ENCODE measurements at places on chromosomes 7 and 10.

GRCh38 chr7:157702311-157703023 lies 365.7 kb downstream of the DNAJB6 start:
- H3K4me3 ChIP-seq: no peak overlapping the region
- H3K27ac ChIP-seq: no peak overlapping the region
- no peak for DNase-seq
- H3K36me3 ChIP-seq: no peaks in the 10 kb centered on the region

DNA sequence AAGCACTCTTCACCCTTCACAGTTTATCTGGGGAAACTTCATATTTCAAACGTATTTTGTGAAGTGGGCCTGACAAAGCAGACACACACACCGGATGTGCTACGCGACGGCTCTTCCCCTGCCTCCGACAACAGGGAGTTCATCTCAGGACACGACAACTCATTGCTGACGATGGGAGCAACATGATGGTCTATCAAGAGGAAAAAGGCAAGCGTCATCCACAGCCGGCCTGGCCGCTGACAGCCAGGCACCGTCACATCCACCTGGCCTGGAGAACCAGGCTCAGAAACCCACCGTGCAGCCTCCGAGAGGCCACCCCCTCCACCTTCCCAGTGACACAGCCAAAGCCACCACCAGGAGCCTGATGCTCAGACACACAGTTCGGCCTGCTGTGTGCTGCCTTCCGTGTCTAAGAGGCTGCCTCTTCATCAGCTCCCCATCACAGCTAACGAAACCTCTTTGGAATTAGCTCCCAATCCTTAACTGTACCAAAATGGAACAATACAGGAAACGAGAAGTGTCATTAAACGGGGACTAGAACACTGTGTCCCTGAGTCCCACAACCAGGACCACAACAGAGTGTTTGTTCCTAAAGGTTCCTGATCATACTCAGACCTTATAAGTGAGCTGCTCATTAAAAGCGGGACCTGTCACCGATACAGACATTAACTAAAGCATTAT lies 76.7 kb downstream of the SFMBT2 start:
- no peaks in the 10 kb centered on the region for H3K27me3 ChIP-seq
- H3K27ac ChIP-seq: no peak overlapping the region
- no peak overlapping the region for H3K4me3 ChIP-seq
- H3K4me1 ChIP-seq: peaks cover 23% of the 10 kb centered on the region

DNA sequence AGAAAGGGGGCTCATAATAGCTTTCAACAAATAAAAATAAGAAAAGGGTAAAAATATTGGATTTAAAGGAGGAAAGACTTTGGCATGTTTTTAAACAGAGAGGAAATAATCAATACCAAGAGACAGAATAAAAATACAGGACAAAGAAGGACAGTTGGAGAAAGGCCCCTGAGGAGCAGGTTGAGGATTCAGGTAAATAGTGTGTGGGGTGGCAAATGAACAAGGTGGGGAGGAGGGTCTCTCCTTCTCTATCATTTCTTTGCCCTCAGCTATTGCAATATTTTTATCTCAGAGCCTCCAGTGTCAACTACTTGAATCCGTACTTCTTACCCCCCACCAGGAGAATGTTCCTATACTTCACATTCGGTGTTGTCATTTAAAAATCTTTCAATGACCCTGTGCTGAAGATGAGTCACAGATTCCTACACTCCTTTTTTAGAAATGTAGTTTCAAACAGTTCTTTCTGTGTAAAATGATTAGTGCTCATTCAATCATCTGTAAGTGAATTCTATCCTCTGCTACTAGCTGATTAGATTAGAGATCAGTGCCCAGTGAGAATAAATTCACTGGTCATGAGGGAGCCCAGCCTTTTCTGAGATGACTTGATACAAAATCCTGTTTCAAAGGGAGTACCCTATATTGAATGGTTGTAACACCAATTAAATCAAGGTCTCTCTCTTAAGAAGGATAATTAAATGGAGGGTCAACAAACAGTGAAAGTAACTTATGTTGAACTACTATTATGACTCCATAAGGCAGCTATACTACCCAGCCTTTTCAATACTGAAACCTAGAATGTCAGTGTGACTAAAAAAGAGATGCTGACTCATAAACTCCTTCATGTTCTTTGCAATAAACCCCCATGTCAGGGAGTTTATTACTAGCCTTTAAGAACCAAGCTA lies 50.4 kb upstream of the WNT16 start:
- no peaks in the 10 kb centered on the region for H3K27me3 ChIP-seq
- H3K4me3 ChIP-seq: no peak overlapping the region
- peak overlapping the region; percentile 68 for H3K27ac ChIP-seq
- peaks cover 50% of the 10 kb centered on the region for H3K4me1 ChIP-seq

DNA sequence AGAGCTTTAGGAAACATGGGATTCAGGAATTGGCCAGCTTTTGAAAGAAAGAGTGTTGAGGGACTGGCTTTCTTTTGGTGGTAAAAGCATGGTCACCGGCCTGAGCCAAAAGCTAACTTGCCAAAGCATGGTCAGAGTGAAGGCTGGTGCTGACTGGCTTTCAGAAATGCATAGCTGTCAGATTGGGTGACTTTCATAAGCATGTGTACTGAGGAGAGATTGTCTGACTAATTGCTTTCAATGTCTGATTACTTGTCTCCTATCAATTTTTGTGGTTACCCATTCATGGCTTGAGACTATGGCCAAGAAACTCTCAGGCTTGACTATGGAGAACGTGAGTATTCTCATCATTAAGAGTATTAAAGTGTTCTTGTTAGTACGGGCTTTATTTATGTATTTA lies 28.2 kb downstream of the ZNF25 start:
- no peak overlapping the region for H3K4me3 ChIP-seq
- H3K36me3 ChIP-seq: peaks cover 37% of the 10 kb centered on the region
- DNase-seq: no peak

DNA sequence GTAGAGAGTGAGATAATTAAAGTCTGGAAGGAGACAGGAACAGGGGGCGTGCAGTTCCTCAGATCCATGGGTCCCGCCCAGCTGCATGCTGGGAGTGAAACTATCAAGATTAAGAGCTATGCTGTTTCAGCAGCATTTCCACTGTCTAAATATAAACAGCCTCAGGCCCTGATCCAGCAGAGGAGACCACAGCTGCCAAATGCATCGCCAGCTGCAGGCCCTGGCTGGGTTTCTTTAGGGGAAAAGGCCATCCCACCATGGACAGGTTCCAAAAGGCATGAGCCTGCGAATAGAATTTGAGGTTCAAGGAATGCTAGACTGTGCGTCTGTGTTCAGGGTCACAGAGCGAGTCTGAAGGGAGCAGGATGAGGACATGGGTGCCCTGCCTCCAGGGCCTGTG lies 411.4 kb downstream of the PAXIP1 start:
- no peaks in the 10 kb centered on the region for H3K4me1 ChIP-seq
- no peaks in the 10 kb centered on the region for H3K27me3 ChIP-seq
- H3K27ac ChIP-seq: no peak overlapping the region
- no peaks in the 10 kb centered on the region for H3K36me3 ChIP-seq
- no peak overlapping the region for H3K4me3 ChIP-seq

DNA sequence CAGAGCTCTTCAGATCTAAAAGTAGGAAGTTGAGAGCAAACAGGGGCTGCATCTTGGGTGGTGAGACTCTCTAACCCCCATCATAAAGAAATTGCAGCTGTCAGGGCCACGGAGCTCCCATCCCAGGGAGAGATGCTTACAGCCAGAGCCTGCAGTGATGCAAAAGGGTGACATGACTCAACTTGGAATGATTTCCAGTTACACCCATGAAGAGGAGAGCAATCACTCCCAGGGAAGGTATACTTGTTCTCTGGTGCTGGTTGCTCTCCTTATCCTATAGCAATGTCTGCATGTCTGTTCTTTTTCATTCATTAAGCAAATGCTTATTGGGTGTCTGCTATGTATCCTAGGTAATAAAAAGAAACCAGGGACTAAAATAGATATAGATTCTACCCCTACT lies 228.0 kb downstream of the RAB11FIP2 start:
- no peak overlapping the region for H3K27ac ChIP-seq
- H3K36me3 ChIP-seq: no peaks in the 10 kb centered on the region
- no peaks in the 10 kb centered on the region for H3K4me1 ChIP-seq
- peaks cover 1% of the 10 kb centered on the region for H3K27me3 ChIP-seq

DNA sequence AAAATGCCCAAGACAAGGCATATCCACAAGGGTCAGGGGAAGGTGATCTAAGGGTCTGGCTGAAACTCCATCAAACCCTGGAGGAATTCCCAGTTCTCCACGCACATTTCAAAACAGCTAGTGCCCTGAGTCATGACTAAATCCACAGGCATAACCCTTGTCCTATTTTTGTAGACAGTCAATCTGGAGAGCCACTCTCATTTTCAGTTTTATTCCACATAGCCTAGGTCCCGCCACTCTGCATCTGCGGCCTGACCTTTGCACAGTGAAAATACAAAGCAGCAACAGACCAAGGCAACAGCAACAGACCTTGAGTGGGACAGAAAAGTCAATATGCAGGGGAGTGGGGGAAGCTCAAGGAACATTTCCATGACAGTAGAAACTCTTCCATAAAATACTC lies 201.4 kb upstream of the NPVF start:
- no peak for DNase-seq
- peaks cover 8% of the 10 kb centered on the region for H3K4me1 ChIP-seq
- no peaks in the 10 kb centered on the region for H3K36me3 ChIP-seq
- no peak overlapping the region for H3K4me3 ChIP-seq

GRCh38 chr10:91702620-91703019 lies 69.7 kb upstream of the PPP1R3C start:
- H3K27me3 ChIP-seq: peaks cover 12% of the 10 kb centered on the region
- H3K27ac ChIP-seq: no peak overlapping the region
- H3K4me1 ChIP-seq: no peaks in the 10 kb centered on the region
- DNase-seq: no peak
- H3K4me3 ChIP-seq: no peak overlapping the region
- no peaks in the 10 kb centered on the region for H3K36me3 ChIP-seq

DNA sequence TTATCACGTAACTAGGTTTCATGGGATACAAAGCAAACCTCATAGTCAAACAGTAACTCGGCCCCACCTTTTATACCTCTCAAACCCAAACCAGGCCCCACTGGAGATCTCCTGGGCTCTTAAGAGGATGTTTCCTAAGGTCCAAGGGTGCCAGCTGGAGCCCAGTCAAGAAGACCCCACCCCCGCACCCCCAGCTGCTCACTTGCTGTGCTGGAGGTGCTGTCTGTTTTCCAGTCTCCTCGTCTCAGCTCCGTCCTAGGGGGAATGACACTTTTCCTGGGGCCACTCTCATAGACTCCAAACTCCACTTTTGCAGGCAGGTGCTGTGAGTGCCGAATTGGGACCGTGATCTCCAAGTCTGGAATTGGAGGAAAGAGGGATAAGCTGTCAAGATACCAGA lies 22.7 kb upstream of the TM9SF3 start:
- no peak overlapping the region for H3K27ac ChIP-seq
- H3K36me3 ChIP-seq: peaks cover 96% of the 10 kb centered on the region
- H3K27me3 ChIP-seq: no peaks in the 10 kb centered on the region
- no peak for DNase-seq

DNA sequence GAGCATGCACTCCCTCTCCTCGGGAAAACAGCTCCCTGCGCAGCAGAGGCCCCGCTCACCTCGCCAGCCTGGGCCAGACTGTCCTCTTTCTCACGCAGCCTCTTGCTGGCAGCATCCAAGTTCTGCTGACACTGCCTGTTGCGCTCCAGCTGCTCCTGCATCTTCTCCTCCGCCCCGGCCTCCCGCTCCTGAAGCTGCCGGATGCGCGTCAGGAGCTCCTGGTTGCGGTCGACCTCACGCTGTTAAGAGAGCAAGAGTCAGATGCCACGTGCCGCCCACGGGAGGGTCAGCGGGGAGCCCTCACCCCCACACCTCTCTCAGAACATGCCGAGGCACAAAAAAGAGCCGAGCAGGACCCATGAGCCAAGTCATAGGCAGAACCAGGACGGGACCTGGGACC lies 10.2 kb downstream of the MAD1L1 start:
- DNase-seq: no peak
- H3K27me3 ChIP-seq: no peaks in the 10 kb centered on the region
- no peak overlapping the region for H3K27ac ChIP-seq
- no peak overlapping the region for H3K4me3 ChIP-seq
- H3K4me1 ChIP-seq: no peaks in the 10 kb centered on the region

- no peak for DNase-seq
- no peaks in the 10 kb centered on the region for H3K36me3 ChIP-seq
- no peaks in the 10 kb centered on the region for H3K4me1 ChIP-seq
- no peaks in the 10 kb centered on the region for H3K27me3 ChIP-seq
- H3K4me3 ChIP-seq: no peak overlapping the region
Measured at GRCh38 chr7:33495207-33495606, 365.8 kb downstream of the BBS9 start.

DNA sequence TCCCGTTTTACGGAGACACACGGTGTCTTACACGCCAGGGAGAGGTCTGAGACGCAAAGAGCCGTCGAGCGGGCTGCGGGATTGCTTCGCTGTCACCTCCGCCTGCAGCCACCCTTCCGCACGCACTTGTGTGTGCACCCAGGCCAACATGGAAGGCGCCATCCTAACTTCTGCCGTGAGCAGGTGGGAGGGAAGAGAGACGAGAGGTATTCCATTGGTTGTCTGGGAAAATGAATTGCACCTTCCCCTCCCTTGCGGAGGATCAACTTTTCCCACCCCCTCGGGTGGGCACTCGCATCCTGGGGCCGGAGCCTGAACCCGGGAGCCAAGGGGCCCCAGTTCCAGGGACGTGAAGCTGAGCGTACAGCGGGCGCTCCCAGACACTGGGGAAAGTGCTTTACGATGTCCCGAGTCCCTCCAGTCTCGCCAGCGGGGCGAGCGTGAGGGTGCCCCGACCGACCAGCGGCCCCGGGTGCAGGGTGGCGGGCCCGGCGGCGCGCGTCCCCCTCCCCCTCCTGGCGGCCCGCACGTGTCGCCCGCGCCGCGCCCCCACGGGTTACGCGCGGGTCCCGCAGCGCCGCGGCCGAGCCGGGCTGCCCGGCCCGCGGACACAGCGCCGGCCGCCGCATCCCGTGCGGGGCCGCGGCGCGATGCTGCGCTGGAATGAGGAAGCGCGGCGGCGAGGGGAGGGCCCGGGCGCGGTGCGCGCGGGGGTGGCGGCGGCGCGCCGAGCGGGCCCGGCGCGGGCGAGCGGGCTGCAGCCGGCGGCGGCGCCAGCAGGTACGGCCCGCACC lies 984 bp upstream of the IKZF1 start:
- peak overlapping the region; percentile 64 for H3K27ac ChIP-seq
- H3K4me3 ChIP-seq: peak overlapping the region; percentile 73
- no peaks in the 10 kb centered on the region for H3K27me3 ChIP-seq
- peak; percentile 64 for DNase-seq
- peaks cover 27% of the 10 kb centered on the region for H3K36me3 ChIP-seq

DNA sequence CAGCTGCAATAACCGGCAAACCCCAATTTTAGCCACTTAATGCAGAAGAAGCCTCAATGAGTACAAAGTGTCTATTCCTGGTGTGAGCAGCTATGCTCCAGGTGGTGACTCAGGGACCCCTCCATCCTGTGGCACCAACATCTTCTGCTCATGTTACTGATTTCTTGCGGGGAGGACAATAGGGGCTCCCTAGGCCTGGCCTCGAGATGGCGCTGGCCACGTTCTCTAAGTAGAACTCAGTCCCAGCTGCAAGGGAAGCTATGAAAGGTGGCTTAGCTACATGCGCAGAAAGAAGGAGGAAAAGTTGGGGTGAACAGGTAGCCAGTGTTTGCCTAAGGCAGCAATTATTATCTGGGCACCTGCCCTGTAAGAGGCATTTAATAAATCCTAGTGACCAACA lies 6.6 kb downstream of the GJD4 start:
- H3K36me3 ChIP-seq: no peaks in the 10 kb centered on the region
- peaks cover 5% of the 10 kb centered on the region for H3K4me1 ChIP-seq
- DNase-seq: no peak
- H3K27ac ChIP-seq: no peak overlapping the region
- H3K4me3 ChIP-seq: no peak overlapping the region

Data from activated B cell treated with CpG ODN at 0.5 μM for 24 hours (primary cell).